ENCODE measurements at places on chromosomes 1 and 21.

- DNase-seq: no peak
Measured at GRCh38 chr1:198798923-198799386, 160.1 kb downstream of the PTPRC start.

DNA sequence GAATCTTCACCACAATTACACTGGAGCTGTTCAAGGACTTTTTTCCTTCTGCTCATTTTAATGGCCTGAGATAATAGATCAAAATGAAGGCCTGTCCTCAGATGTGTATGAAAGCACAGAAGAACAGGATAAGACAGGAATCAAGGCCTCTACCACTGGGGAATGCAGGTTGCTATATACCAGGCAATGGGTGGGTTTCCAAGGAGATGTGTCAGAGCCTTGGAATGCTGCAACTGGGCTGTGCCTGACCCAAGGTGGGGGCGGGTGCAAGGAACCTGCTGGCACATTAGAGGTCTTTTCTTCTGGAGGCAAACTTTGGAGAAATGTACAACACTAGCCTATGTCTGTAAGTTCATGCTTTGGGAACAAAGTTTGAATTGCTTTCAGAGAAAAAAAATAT lies 21.7 kb upstream of the LAMC2 start:
- no peak for DNase-seq

DNA sequence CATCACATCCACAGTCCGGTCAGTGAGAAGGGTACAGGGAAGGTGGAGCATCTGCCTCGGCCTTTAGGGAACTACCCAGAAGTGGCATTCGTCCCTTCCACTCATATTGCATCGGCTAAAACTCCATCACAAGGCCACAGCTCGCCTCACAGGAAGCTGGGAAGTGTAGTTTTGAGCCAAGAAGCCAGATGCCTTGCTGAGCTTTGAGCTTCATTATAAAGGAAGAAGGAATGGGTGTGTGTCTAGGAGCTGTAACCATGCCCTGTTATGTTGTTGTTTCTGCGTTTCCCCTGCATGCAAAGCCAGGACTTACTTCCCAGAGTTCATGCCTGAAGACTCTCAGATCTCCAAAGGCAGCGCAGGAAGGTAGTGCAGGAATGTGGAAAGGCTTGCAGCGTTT lies 61.1 kb downstream of the OPTC start:
- DNase-seq: peak; percentile 38

GRCh38 chr1:23163395-23163794 lies 5.3 kb downstream of the LUZP1 start:
- peak; percentile 21 for DNase-seq

GRCh38 chr1:28045777-28046176 lies 42.6 kb downstream of the EYA3 start:
- no peak for DNase-seq

GRCh38 chr1:2199042-2199810 lies 4.7 kb upstream of the FAAP20 start:
- DNase-seq: peak; percentile 87

DNA sequence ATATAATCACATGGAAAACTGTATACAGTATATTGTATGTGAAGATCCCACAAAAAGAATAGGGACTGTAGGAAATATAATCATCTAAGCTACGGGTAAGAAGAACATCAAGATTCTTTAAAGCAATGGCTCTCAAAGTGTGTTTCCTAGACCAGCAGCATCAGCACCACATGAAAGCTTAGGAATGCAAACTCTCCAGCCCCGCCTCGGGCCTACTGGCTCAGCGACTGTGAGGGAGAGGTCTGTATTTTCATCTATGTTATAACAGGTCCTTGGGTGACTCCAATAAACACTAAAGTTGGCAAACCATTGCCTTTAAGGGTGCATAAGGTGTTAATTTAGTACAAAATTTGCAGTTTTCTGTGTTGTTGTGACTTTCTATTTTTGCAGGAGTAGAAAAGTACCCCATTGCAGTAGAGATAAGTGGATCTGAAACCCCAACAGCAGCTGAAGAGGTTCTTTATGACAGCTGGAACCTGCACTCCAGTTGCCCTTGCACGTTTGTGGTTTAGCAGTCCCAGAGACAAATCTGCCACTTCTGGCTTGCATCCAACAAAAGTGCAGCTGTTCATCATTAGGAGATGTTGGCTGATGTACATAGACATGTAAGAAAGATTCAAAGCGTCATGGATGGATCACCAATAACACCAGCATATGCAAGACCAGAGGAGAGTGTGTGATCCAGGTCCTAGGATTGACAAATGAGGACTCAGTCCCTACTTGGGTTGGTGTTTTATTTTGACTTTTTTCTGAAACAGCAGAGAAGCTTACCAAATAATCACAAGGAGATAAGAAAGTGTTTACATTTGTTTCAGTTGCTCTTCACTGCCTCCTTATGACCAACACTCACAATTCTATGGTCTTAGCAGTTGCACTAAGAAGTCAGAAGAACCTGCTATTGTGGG lies 15.9 kb upstream of the IFNAR1 start:
- peak; percentile 50 for DNase-seq

GRCh38 chr1:39898648-39899603 lies 2.8 kb downstream of the MYCL start:
- peak; percentile 46 for DNase-seq

DNA sequence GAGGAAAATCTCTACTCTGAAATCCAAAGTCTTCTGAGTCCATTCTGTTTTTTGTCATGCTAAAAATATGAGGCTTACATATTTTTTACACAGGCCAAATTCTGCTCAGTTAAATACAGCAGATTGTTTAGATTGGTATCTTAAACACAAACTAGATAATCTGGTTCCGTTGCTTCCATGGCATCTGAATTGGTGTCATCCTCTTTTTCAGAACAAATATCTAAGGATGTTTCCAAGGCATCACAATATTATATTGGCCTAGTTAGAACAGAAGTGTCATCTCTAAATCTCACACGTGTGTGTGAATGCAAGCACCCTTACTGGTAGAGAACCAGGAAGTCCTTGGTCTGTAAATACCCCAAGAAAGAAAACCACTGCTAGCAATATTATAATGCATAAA lies 151.2 kb downstream of the NRIP1 start:
- no peak for DNase-seq

GRCh38 chr1:9275161-9275560 lies 17.5 kb upstream of the SPSB1 start:
- DNase-seq: no peak

- no peak for DNase-seq
Measured at GRCh38 chr1:78096017-78096416, 50.3 kb downstream of the GIPC2 start.

- DNase-seq: no peak
Measured at GRCh38 chr1:204282761-204283221, 69.0 kb upstream of the GOLT1A start.

Measured in fibroblast of gingiva (primary cell).